ENCODE measurements at places on chromosomes 16 and 17.
A peak's percentile ranks its signal among the peaks of the same experiment; 100 is the strongest.

DNA sequence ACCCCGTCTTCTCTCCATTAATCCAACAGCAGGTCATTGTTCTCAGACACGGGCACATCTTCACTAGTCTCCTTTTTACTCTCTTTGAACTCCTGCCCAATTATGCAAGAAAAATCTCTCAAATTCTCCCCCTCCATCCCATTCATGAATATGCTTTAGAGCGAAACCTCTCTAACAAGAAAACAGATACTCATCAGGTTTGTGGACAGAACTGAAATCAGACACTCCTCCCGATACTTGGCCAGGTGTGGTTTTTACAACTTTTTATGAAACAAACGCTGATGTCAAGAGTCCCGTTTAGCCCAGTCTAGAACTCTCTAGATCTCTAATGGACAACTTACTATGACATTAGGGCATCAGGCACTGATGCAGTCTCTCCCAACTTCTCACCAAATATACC lies 40.9 kb downstream of the PIK3R5 start:
- no peak for DNase-seq

GRCh38 chr16:25256695-25257469 lies 763 bp downstream of the ZKSCAN2 start:
- peak; percentile 87 for DNase-seq

- DNase-seq, result no peak
These were observed 117.8 kb downstream of the RBFOX1 start for GRCh38 chr16:7450440-7450839.

GRCh38 chr16:89890886-89891657 lies 17.7 kb downstream of the TCF25 start:
- no peak for DNase-seq

DNA sequence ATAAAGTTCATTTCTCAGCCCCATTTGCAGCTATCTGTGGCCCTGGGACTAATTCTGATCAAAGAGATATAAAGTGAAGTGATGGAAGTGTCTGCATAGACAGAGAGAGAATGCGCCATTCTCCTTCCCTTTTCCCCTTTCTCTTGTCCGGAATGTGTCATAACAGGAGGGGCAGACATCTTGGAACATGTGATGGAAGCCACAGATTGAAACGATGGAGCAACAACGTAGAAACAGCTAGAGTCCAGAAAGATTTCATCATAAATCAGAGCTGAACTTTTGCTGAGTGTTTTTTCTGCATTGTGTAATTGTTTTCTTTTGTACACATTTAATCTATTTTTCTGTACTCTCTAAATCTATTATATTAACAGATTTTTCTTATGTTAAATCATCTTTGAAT lies 11.3 kb downstream of the ASGR1 start:
- DNase-seq, result no peak

DNA sequence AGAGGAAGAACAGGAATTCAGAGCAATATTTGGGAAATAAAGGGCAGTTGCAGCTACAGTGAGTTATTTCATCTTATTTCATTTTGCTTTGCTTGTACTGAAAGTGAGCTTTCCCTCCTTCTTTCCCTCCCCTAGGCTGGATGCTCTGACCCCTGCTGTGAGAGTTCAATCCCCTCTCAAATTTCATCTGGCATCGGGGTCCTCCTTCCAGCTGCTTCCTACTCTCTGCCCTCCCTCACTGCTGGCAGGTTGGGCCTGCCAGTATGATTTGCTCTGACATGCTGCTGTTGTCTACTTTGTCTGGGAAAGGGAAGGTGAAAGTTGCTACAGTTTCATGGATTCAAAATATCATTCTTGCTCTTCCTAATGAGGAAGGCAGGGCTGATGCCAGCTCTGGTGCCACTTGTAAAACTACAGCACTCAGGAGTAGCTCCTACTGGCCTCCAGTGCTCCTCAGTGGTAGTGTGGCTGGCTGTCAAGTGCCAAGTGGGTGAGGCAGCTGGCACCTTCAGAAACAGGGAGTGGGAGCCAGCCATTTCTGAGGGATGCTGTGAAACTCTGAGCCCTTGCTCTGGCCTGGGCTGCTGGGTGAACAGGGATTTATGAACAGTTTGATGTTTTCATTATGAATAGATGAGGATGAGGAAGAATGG lies 408.6 kb downstream of the HAPSTR1 start:
- DNase-seq, result no peak

DNA sequence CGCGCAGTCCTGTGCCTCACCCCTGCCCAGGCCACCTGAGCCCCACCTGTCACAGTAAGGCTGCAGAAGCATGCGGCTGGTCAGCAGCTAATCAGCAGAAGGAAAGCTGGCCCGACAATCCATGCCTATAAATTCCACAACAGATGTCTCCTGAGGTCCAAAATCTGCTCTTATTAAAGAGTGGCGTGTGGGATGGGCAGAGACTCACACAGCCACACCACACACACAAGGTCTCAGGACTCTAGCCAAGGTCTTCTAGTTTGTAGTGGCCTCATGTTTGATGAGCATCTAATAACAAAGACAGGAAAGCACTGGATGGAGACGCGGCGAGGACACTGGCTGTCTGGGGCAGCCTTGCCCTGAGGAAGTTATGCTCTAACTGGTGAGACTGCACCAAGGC lies 55.9 kb downstream of the ANKRD11 start:
- DNase-seq, result no peak

- no peak for DNase-seq
These were observed 23.2 kb downstream of the CDH3 start for GRCh38 chr16:68668266-68668665.

- no peak for DNase-seq
These were observed 8.3 kb upstream of the ZKSCAN2 start for GRCh38 chr16:25265968-25266367.

DNA sequence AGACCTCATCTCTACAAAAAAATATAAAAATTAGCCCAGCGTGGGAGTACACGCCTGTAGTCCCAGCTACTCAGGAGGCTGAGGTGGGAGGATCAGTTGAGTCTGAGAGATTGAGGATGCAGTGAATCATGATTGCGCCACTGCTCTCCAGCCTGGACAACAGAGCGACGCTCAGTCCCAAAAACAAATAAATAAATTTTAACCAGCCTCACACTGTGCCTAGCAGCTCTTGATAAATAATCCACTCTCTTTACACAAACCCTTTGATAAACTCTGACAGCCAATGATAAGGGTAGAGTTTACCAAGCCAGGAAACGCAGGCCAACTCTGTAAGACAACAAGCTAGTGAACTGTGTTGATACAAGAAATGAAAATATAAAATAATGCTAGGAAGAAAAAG lies 32.7 kb downstream of the LITAF start:
- DNase-seq, result no peak

DNA sequence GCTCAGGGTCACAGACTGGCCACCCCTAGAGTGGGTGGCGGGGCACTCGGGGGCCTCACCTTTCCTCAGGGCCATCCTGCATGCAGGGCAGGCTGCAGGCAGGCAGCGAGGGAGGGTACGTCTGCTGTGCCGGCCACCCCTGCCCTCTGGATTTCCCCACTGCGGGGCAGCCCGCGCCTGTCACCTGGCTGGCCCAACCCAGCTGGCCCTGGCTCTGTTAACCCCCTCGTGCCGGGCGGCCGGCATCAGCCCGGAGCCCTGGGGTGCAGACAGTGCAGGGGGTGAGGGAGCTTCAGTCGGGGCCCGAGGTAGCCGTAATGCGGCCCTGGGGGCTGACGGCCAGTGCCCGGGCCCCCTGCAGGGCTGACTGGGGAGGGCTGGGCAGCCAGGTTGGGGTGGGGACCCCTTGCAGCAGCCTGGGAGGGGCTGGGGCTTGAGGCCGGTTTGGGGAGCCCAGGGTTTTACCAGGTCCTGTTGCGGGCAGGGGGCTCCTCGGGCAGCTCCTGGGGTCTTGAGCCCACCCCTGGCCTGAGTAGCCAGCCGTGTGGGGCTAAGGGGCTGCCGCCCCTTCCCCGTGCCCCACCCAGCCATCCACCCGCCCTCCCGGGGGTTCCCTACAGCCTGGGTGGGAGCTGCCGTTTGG lies at the start of gene IGFALS:
Gene IGFALS (minus strand): TSS at position 128 of the 643 bp plus-strand sequence. CDS start 53 bp downstream, at position 75.
- no peak for DNase-seq

GRCh38 chr17:50626037-50626574 lies 8.6 kb upstream of the ABCC3 start:
- no peak for DNase-seq

DNA sequence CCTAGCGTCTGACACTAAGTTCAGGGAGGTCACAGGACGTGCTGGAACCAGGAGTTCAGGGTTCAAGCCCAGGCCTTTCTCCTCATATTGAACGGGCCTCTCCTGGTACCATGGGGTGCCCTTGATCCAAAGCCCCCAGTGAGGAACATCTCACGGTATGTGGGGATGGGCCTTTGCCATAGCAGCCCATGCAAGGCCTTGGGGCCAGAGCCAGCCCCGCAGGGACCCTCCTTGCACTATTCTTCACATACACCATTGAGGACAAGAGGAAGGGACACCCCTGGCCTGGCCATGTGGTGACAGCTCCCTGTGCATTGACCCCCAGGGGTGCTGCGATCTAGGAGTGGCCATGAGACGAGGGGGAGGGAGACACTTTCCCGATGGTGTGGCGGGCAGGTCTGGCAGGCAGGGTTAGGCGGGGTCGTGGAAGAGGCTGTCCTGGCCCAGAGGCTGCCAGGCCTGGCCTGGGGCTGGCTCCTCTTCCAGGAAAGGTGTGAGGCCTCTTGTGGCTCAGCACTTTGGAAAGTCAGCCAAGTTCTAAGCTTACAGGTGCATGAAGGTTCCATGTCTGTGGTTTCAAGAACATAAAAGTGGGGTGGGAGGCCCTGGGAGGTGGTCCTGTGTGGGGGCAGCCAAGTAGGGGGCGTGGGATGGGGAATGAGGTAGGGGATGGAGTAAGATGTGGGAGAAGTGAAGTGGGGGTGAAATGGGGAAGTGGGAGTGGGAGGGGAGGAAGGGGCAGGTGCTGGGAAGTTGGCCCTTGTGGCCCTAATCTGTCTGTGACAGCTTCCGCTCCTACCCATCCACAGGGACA lies 88.7 kb upstream of the CBX4 start:
- DNase-seq, result no peak

DNA sequence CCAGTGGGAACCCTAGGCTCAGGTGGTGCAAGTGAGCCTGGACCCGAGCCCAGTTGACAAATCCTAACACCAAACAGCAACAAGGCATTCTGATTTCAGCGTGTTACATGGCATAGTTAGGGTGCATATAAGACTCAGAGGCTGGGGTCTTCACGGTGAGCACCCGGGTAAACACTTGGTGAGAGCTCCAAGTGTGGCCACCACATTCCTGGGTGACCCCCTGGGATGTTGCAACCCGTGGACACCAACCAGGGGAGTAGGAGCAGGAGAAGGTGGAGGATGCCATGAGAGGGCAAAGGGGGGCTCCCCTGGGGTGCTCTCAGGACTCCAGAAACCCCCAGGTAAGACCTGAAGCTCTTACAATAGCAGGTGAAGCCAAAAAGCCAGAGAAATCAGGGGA lies 69.9 kb upstream of the CDH5 start:
- peak; percentile 80 for DNase-seq

DNA sequence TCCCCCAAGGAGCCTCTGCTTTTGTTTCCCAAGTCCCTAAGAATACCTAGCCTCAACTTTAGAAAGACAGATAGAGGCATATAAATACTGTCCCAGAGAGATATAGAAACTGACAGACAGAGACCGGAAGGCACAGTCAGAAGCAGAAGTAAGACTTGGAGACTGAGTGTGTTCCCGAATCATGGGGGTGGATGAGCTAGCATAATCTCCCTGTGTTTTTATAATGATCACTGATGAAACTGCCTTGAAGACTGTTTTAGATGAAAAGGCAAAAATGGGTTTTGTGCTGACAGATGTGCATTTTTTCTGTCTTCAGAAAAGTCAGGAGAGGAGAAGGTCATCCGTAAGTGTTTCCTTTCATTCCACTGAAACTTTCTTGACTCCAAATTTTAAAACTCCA lies 8.3 kb upstream of the PSMD3 start:
- DNase-seq, result no peak

- DNase-seq, result no peak
These were observed 16.1 kb upstream of the CRHR1 start for GRCh38 chr17:45768000-45768399.

DNA sequence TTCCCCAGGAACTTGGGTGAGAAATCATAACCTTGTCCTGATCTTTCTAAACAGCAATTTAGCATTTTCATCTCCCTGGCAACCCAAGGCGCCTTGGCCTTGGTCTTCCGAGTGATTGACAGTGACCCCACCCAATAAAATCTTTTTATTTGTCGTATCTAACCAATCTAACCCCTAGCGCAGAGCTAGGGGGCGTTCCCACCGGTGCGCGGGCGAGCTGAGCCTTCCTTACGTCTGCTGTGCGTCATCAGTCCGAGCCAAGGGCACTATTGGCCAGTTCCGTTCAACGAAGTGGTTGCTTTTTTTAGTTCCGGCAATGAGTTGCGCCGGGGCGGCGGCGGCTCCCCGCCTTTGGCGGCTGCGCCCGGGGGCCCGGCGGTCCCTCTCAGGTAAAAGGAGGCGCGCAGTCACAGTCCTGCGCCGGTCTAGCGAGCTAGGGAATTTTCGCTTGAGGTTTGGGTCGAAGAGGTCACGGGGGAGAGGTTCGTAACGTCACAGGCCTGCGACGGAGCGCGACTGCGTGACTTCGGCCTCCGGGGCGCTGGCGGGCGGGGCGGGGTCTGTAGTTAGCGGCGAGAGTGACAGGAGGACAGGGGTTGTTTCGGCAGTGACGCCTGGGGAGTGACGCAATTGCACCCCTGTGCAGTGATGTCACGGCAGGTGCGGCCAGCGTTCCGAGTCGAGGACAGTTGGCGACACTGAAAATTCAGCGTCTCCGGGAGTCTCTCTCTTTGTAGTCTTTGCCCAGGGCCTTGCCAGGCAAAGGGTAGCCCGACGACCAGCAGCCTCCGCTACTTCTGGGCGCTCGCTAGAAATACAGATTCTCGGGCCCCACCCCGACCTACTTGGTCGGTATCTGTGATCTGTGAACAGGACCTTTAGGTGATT lies at the start of gene COQ7:
Gene COQ7 (plus strand): TSS at position 266 of the 888 bp plus-strand sequence. CDS start 51 bp downstream, at position 317.
- DNase-seq, result peak; percentile 98

DNA sequence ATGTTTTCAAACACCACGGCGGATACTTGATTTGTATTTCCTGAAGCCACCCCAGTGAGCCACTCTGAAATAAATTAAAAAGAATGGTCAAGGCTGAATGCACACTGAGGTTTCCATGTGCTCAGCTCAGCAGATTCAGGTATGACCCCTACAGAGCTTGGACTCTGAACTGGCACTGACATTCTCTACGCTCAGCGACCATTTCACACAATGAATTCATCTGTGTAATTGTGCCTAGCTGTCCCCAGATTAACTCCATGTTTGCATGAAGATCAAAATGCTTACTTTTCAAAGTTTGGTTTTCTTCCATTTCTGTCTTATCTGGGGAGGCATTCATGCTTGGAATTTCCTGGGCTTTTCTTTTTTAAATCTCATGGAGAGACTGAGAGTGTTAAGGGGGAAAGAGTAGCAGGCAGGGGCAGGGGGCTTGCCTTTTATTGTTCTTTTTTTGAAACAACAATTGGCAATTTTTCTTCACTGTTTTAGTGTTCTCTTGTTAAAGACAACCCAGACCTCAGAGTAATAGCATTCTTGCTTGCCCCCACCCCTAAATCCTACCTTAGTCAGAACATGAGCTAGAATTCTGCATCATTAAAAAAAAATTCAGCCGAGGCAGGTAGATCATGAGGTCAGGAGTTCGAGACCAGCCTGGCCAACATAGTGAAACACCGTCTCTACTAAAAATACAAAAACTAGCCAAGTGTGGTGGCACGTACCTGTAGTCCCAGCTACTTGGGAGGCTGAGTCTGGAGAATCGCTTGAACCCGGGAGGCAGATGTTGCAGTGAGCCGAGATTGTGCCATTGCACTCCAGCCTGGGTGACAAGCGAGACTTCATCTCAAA lies 85.5 kb upstream of the HNF1B start:
- DNase-seq, result no peak

Data from vagina (tissue), 2 donors.